ENCODE measurements at places on chromosomes 12 and 14. TPM values are rescaled to one million over a fixed set of nuclear protein-coding genes. Genes with fewer than 3 reads are reported as not detected.

RNU6-8 gene
- not detected for total RNA-seq

ACOT4 gene
- 1.9 TPM for total RNA-seq

FOXN4 gene
- 0.06 TPM for total RNA-seq

CPM gene
- total RNA-seq = 5.6 TPM

LRTM2 gene
- total RNA-seq = 0.07 TPM

SPATA7 gene
- 6.0 TPM for total RNA-seq

C2CD5 gene
- total RNA-seq = 15.5 TPM

FOXG1 gene
- 0.14 TPM for total RNA-seq

PPP1CC gene
- total RNA-seq = 128 TPM

ENDOU gene
- total RNA-seq = not detected

LTB4R2 gene
- total RNA-seq = 2.2 TPM

NUAK1 gene
- total RNA-seq = 8.8 TPM

PRH2 gene
- not detected for total RNA-seq

EML1 gene
- 38.0 TPM for total RNA-seq

KRT75 gene
- 0.13 TPM for total RNA-seq

RIN3 gene
- 23.9 TPM for total RNA-seq

PLXNC1 gene
- total RNA-seq = 0.06 TPM

NPAS3 gene
- not detected for total RNA-seq

ITGA7 gene
- total RNA-seq = 1.3 TPM

CLEC4D gene
- total RNA-seq = not detected

PTPRR gene
- 0.37 TPM for total RNA-seq

KCNMB4 gene
- total RNA-seq = 0.47 TPM

GLT1D1 gene
- total RNA-seq = not detected

SMIM41 gene
- total RNA-seq = not detected

OTX2 gene
- total RNA-seq = not detected

KRT2 gene
- total RNA-seq = not detected

ACOT6 gene
- not detected for total RNA-seq

GRIN2B gene
- total RNA-seq = 4.6 TPM

TAS2R19 gene
- not detected for total RNA-seq

PTPN21 gene
- 8.7 TPM for total RNA-seq

SLC35F4 gene
- not detected for total RNA-seq

CLEC7A gene
- not detected for total RNA-seq

PTHLH gene
- total RNA-seq = 29.3 TPM

METTL17 gene
- 73.4 TPM for total RNA-seq

C3AR1 gene
- total RNA-seq = not detected

TMEM253 gene
- total RNA-seq = 0.73 TPM

BIN2 gene
- total RNA-seq = 0.07 TPM

JPH4 gene
- total RNA-seq = not detected

TBC1D30 gene
- 1.5 TPM for total RNA-seq

YEATS4 gene
- 47.0 TPM for total RNA-seq

SRP54 gene
- total RNA-seq = 52.4 TPM

ETV6 gene
- total RNA-seq = 5.0 TPM

KLRG1 gene
- 1.7 TPM for total RNA-seq

SDR9C7 gene
- total RNA-seq = not detected

C12orf76 gene
- 8.4 TPM for total RNA-seq

CPNE6 gene
- not detected for total RNA-seq

Data from A549 treated with CORT108297 at 1 μM for 4 hours (cell line).